ENCODE measurements at places on chromosomes 11 and 22.

- peak; percentile 79 for DNase-seq
Measured at GRCh38 chr22:27135031-27135981, 477.9 kb downstream of the MIAT start.

DNA sequence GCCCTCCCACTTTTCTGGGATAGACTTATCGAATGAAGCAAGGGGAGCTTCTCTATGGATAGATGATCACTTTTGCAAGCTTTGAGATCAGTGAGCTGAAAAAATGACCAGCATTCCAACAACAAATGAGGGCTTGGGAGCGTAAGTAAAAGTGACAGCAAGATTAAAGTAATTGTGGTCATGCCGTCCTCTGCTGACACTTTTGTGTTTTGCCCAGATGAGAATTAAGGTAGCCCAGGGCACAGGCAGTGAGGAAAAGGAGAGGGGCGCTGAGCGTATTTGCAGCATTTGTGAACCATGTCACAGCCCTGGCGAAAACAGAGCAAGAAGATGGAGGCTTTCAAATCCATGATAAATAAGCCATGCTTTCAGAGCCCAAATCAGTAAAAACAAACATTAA, 24.6 kb upstream of the TMA7B start:
- DNase-seq: no peak

GRCh38 chr22:29330753-29331152, 15.3 kb upstream of the RASL10A start:
- DNase-seq: no peak

DNA sequence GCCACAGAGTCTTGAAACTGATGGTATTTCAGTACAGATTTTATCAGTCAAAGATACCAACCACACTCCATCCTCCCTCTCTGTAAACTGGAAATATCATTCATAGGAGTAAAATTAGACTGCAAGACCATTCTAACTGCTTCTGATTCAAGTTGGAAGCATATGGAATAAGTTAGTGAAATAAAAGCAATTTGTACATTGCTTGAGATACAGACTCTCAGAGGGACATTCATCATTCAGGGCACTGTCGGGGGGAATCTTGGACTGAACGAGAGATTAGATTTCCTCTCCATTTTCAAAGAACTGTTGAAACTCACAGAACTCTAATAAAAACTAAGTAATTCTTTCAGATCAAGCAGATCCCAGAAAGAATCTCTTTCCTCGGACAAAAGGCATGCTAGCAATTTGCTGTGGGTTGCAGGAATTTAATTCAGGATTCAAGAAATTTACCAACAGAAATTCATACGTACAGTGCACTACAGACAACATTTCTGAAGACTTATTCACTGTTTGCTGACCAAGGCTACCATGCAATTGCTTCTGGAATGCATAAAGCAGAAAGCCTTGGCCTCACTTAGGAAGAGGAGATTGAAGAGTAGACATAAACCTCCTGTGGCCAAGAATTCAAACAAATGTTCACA, 34.1 kb downstream of the PAMR1 start:
- peak; percentile 65 for DNase-seq

DNA sequence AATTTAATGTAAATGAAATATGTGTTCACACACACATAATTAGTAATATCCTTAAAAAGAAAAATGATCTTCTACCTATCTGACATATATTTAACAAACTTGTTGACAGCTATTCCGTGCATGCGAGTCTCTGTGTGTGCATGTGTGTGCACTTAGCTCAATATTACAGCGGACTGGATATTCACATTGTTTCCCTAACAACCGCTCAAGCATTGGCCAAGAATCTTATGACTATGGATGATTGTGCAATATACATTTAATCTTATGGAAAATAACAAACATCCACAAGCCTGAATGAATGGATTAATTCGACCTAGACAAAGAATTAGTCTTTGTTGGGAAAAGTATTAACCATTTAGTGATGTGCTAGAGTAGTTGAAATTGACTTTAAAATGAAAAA, 1078.6 kb downstream of the LRRC4C start:
- no peak for DNase-seq

- DNase-seq: no peak
Measured at GRCh38 chr11:116636341-116636929, 136.4 kb downstream of the BUD13 start.

DNA sequence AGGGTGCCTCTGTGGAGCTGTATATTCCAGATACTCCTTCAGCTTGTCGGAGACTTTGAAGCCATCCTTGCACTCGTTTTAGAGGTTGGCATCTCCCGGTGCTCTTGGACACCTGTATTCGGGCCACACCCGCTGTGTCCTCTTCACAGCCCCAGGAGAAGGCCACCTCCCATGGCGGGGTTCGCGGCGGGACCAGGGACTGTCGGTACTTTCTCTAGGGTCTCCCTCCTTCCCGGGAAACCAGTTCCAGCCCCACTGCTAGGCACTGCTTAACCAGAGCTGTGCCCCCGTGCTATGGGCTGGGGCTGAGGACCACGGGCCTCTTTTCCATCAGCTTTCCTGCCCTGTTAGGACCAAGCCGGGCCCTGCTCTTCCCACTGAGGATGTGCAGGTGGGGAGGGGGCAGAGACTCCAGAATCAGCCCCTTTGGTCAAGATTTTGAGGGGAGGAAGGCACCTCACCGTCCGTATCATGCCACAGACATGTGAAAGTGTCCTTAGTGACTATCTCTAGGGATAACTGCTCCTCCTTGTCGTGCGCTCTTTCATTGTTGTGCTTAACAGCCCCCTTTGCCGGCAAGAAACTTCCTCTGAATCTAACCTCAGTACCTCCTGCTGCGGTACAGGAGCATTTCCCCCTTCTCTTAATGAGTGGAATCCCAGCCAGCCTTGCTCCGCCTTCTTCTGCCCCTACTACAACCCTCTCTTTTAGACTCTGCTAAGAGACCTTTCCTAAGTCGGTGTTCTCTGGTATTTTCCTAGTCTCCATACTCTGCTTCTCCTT, 1.2 kb upstream of the B3GAT1 start:
- no peak for DNase-seq

- DNase-seq: no peak
Measured at GRCh38 chr11:3709977-3710376, 38.8 kb upstream of the CHRNA10 start.

GRCh38 chr22:19524170-19525115, at the start of gene CLDN5:
Gene CLDN5 (minus strand): TSS chr22:19524410. CDS start chr22:19524255, 155 bp downstream.
- DNase-seq: peak; percentile 54

- no peak for DNase-seq
Measured at GRCh38 chr11:117706322-117706814, 90.6 kb downstream of the DSCAML1 start.

DNA sequence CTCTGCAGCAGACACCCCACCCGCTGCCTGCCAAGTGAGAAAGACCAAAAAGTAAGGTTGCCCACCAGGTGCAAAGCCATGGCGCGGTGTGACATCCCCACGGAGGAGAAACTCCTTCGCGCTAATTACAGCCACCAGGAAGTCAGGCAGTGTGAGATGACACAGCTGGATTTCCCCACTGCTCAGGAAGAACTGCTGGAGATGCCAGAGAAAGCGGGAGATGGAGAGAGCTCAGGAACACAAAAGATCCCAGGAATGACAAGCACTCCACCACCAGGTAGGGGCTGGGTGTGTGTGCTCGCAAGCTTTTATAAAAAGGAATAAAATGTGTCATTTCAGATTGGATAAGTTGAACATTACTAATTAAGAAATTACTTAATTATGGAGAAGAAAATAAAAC, 292.7 kb downstream of the OPCML start:
- no peak for DNase-seq

DNA sequence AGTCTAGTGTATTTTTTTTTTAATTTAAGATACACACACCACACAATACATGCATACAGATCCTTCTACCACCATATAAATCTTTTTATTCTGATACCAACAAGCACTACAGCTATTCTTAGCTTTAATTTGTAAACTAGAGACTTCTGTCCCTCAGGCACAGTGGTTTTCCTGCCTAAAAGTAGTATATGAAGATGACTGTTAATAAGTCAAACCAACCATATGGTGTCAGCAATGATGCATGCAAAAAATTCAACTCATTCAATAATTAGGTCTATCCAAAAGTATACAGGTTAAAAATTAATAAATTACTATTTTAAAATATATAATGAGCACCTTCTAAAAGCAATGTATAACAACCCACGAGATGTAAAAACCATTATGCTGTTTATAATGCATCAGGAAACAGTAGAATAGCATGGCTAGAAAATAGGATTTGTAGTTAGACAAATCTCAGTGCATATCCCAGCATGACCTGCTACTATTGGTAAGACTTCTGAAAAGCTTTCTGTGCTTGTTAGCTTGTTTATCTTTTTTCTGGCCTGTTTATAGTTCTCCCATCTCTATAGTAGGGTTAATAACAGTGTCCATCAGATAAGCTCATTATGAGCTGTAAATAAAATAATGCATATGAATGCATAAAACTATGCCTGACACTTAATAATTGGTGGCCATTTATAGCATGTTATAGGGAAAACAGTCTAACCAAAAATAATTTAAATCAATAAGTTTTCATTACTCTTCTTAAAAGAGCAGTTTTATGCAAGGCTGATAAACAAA, 10.2 kb downstream of the RAB38 start:
- DNase-seq: no peak

GRCh38 chr22:19376971-19377370, 54.6 kb downstream of the HIRA start:
- DNase-seq: no peak

- DNase-seq: no peak
Measured at GRCh38 chr11:32852207-32852606, 22.5 kb downstream of the PRRG4 start.

GRCh38 chr22:27876684-27877083, 42.4 kb downstream of the PITPNB start:
- no peak for DNase-seq

GRCh38 chr22:45891021-45891421, 85.9 kb downstream of the WNT7B start:
- DNase-seq: no peak

GRCh38 chr22:33481550-33481949, 423.4 kb upstream of the SYN3 start:
- DNase-seq: no peak

DNA sequence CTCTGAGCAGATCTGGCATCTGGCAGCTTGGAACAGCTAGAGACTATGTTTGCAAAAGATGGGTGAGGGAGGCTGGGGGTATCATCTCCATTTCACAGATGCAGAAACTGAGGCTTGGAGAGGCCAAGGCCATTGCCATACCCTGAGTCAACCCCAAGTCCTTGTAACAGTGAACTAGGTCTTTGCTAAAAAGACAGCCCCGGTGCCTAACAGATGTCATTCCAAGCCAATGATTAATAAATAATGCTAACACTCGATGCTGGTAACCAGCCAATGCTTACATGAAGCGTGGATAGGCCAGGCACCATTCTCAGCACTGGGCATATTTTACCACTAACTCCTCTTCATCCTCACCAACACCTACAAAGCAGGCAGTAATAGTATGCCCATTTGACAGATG, 164.0 kb downstream of the MN1 start:
- peak; percentile 82 for DNase-seq

DNA sequence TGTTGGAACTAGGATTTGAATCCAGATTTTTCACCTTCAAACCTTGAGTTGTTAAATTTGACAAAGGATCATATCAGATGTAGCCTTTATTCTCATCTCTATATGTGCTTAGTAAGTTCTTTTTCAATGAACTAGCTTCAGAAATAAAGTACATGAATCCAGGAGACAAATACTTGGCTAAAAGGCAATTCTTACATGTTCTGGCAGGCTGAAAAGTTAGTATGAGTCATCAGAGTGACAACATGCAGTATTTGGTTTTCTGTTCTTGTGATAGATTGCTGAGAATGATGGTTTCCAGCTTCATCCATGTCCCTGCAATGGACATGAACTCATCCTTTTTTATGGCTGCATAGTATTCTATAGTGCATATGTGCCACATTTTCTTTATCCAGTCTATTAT, 40.4 kb downstream of the BBOX1 start:
- DNase-seq: no peak
